ENCODE measurements at places on chromosomes 3 and 15. TPM values are rescaled to one million over a fixed set of nuclear protein-coding genes. Genes with fewer than 3 reads are reported as not detected.
A peak's percentile ranks its signal among the peaks of the same experiment; 100 is the strongest.

The VWA5B2 gene
- total RNA-seq, result not detected

- peak overlapping the region; percentile 99 for H3K27ac ChIP-seq
- no peaks in the 10 kb centered on the region for H3K36me3 ChIP-seq
- H3K27me3 ChIP-seq, result no peaks in the 10 kb centered on the region
- peak overlapping the region; percentile 90 for H3K4me3 ChIP-seq
- peak; percentile 70 for DNase-seq
Observed at GRCh38 chr3:159765030-159765859, 223.4 kb upstream of the IL12A start.

- peaks cover 49% of the 10 kb centered on the region for H3K4me1 ChIP-seq
- no peaks in the 10 kb centered on the region for H3K36me3 ChIP-seq
- H3K27me3 ChIP-seq, result no peaks in the 10 kb centered on the region
Observed at GRCh38 chr3:66039590-66039887, 821 bp upstream of the MAGI1 start.

The CYP1A2 gene
- not detected for total RNA-seq

- H3K27ac ChIP-seq, result no peak overlapping the region
- no peaks in the 10 kb centered on the region for H3K36me3 ChIP-seq
- H3K4me3 ChIP-seq, result no peak overlapping the region
- H3K27me3 ChIP-seq, result no peaks in the 10 kb centered on the region
- H3K4me1 ChIP-seq, result peaks cover 10% of the 10 kb centered on the region
- peak; percentile 36 for DNase-seq
Observed at GRCh38 chr15:31197497-31198414, 96.2 kb upstream of the TRPM1 start.

- H3K36me3 ChIP-seq, result no peaks in the 10 kb centered on the region
- no peaks in the 10 kb centered on the region for H3K27me3 ChIP-seq
- no peak overlapping the region for H3K4me3 ChIP-seq
- no peaks in the 10 kb centered on the region for H3K4me1 ChIP-seq
- no peak for DNase-seq
Observed at GRCh38 chr3:134872440-134873388, 77.7 kb downstream of the EPHB1 start.

The SCAMP5 gene
- 3.0 TPM for total RNA-seq

- H3K27ac ChIP-seq, result no peak overlapping the region
- no peak overlapping the region for H3K4me3 ChIP-seq
- no peaks in the 10 kb centered on the region for H3K36me3 ChIP-seq
- peaks cover 31% of the 10 kb centered on the region for H3K4me1 ChIP-seq
Observed at GRCh38 chr3:65915477-65915876, 123.2 kb downstream of the MAGI1 start.

- DNase-seq, result no peak
- H3K27ac ChIP-seq, result no peak overlapping the region
- H3K27me3 ChIP-seq, result no peaks in the 10 kb centered on the region
- no peak overlapping the region for H3K4me3 ChIP-seq
- H3K36me3 ChIP-seq, result no peaks in the 10 kb centered on the region
- no peaks in the 10 kb centered on the region for H3K4me1 ChIP-seq
Observed at GRCh38 chr3:161854232-161854771, 357.7 kb downstream of the OTOL1 start.

GRCh38 chr3:184919651-184920050 is 107.7 kb downstream of the VPS8 start:
- no peak overlapping the region for H3K4me3 ChIP-seq
- H3K36me3 ChIP-seq, result peaks cover 86% of the 10 kb centered on the region
- H3K27me3 ChIP-seq, result no peaks in the 10 kb centered on the region
- DNase-seq, result no peak

- H3K4me1 ChIP-seq, result peaks cover 45% of the 10 kb centered on the region
- H3K4me3 ChIP-seq, result no peak overlapping the region
- peak; percentile 61 for DNase-seq
- H3K27ac ChIP-seq, result peak overlapping the region; percentile 52
- H3K36me3 ChIP-seq, result no peaks in the 10 kb centered on the region
Observed at GRCh38 chr15:43911235-43911781, 84.5 kb downstream of the WDR76 start.

DNA sequence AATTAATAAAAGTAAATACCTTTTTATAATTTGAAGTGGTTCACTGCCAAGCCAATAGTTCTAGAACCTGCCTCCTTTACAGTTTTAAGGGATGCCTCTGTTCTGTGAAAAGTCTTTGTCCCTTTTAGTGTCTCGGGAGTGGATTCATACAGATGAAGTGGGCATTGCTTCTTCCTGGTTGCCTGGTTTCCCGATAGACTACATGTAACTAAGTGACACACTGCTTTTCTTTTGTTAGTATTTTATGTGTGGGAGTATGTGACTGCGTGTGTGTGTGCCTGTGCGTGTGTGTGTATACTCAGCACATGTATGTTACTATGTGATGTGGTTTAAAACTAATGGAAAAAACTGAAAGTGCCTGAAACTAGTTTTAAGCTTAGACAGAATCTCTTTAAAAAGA is 21.1 kb downstream of the PSMD6 start:
- no peaks in the 10 kb centered on the region for H3K27me3 ChIP-seq
- H3K4me3 ChIP-seq, result no peak overlapping the region
- DNase-seq, result no peak
- H3K36me3 ChIP-seq, result peaks cover 66% of the 10 kb centered on the region
- H3K27ac ChIP-seq, result no peak overlapping the region

DNA sequence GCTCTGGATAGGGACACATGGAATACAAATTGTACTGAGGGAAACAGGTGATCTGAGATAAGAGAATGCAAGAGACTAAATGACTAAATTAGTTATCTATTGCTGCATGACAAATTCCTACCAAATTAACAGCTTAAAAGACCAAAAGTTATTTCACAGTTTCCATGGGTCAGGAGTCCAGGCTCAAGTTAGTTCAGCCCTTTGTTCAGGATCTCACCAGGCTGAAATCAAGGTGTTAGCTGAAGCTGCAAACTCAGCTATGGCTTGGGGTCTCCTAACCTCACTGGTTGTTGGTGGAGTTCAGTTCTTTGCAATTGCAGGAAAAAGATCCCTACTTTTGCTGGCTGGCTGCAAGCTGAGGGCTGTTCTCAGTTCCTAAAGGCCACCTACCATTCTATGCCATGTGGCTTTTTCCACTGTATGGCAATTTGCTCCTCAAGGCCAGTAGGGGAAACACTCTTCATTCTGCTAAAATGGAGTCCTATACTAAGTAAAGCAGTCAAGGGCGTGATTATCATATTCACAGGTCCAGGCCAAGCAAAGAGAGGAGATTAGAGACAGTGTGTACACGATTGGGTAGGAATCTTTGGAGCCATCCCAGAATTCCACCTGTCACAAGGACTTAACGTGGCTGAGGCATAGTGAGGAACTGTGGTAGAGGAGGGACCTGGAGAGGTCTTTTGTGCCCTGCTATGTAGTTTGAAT is 53.7 kb downstream of the THRB start:
- no peaks in the 10 kb centered on the region for H3K27me3 ChIP-seq
- no peaks in the 10 kb centered on the region for H3K36me3 ChIP-seq
- no peak overlapping the region for H3K4me3 ChIP-seq
- peaks cover 32% of the 10 kb centered on the region for H3K4me1 ChIP-seq
- H3K27ac ChIP-seq, result no peak overlapping the region
- DNase-seq, result no peak

DNA sequence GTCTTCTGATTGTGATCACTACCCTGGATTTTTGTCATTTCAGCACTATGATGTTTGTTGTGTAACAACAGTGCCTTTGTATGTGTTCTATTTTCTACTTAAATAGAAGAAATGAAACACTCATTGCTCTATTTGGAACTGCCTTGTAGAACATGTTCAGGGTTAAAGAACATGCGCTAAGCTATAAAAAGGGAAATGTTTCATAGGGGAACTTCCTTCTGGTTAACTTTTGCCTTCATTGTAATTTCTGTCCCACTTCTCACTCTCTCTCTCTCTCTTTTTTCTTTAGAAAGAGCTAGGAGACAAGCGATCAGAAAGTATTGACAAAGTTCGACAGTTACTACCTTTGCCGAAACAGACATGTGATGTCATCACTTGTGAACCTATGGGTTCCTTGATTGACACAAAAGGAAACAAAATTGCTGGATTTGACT is at the start of gene P2RY12:
P2RY12 (minus strand) TSS at position 13 of the 434 bp plus-strand sequence. CDS start 45,908 bp downstream, outside the sequence.
- peak within 1 kb of the TSS; percentile 2 for H3K27ac ChIP-seq
- H3K4me3 ChIP-seq, result peak within 1 kb of the TSS; percentile 49
- H3K36me3 ChIP-seq, result no peaks in the 10 kb centered on the region
- no peaks in the 10 kb centered on the region for H3K27me3 ChIP-seq

The PRSS50 gene
- 0.22 TPM for total RNA-seq

DNA sequence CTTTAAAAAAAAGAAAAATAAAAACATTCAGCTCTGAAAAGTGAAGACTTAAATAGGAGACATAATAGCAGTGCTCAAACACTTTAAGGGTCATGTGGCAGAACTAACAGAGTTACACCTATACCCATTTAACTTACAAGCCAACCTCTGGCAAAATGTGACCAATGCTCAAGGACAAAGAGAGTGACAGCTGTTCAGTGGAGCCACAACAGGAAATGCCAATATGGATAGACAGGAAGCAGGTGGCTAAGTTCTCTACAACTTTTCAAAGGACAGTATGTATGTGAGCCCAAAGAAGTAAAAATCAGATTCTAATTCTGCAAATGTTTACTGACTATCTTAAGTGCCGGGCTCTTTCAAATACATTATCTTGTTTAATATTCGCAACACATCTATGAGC is 3.4 kb downstream of the TMCC1 start:
- H3K27me3 ChIP-seq, result no peaks in the 10 kb centered on the region
- no peak overlapping the region for H3K4me3 ChIP-seq
- H3K27ac ChIP-seq, result peak overlapping the region; percentile 42
- no peak for DNase-seq

GRCh38 chr3:7489417-7489816 is 628.5 kb downstream of the GRM7 start:
- no peaks in the 10 kb centered on the region for H3K4me1 ChIP-seq
- DNase-seq, result no peak
- H3K27ac ChIP-seq, result no peak overlapping the region
- H3K36me3 ChIP-seq, result no peaks in the 10 kb centered on the region
- H3K27me3 ChIP-seq, result no peaks in the 10 kb centered on the region

- no peaks in the 10 kb centered on the region for H3K4me1 ChIP-seq
- no peaks in the 10 kb centered on the region for H3K36me3 ChIP-seq
- no peak overlapping the region for H3K4me3 ChIP-seq
- no peak overlapping the region for H3K27ac ChIP-seq
Observed at GRCh38 chr3:175240921-175241320, 381.8 kb downstream of the NAALADL2 start.

- DNase-seq, result no peak
- no peaks in the 10 kb centered on the region for H3K4me1 ChIP-seq
- H3K4me3 ChIP-seq, result no peak overlapping the region
- no peak overlapping the region for H3K27ac ChIP-seq
- H3K27me3 ChIP-seq, result no peaks in the 10 kb centered on the region
- no peaks in the 10 kb centered on the region for H3K36me3 ChIP-seq
Observed at GRCh38 chr3:5458526-5458925, 271.0 kb downstream of the EDEM1 start.

DNA sequence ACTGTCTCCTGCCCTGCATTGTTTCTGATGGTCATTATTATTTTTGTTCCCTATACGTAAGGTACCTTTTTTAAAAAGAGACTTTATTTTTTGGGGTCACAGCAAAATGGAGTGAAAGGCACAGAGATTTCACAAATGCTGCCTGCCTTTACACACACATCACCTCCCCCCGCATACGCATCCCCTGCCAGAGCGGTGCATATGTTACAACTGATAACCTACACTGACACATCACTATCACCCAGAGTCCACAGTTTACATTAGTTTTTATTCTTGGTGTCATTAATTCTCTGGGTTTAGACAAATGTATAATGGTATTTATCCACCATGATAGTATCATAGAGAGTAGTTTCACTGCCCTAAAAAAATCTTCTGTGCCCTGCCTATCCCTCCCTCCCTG is 43.6 kb upstream of the KLF13 start:
- no peaks in the 10 kb centered on the region for H3K27me3 ChIP-seq
- peaks cover 11% of the 10 kb centered on the region for H3K4me1 ChIP-seq
- H3K4me3 ChIP-seq, result no peak overlapping the region
- no peaks in the 10 kb centered on the region for H3K36me3 ChIP-seq
- H3K27ac ChIP-seq, result no peak overlapping the region

GRCh38 chr3:140006331-140006730 is 71.3 kb downstream of the CLSTN2 start:
- no peak overlapping the region for H3K4me3 ChIP-seq
- DNase-seq, result no peak
- H3K27ac ChIP-seq, result no peak overlapping the region
- no peaks in the 10 kb centered on the region for H3K27me3 ChIP-seq

The CLDN11 gene
- total RNA-seq, result 4.3 TPM

DNA sequence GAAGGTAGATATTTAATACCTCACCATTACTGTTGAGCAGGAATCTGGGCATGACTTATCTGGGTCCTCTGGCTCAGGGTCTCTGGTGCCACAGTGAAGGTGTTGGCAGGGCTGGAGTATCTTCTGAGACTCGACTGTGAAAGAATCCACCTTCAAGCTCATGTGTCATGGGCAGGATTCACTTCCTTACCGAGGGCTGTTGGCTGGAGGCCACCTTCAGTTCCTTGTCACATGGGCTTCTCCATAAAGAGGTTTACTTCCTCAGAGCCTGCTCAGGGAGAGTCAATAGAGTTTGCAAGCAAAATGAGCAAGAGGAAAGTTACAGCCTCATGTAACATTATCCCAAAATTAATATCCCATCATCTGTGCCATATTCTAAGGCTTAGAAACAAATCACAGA is 459.5 kb downstream of the NR2F2 start:
- no peak for DNase-seq
- H3K36me3 ChIP-seq, result no peaks in the 10 kb centered on the region
- H3K27ac ChIP-seq, result no peak overlapping the region
- H3K4me3 ChIP-seq, result no peak overlapping the region

- H3K27me3 ChIP-seq, result no peaks in the 10 kb centered on the region
- H3K27ac ChIP-seq, result peak overlapping the region; percentile 95
- peak overlapping the region; percentile 92 for H3K4me3 ChIP-seq
- H3K36me3 ChIP-seq, result no peaks in the 10 kb centered on the region
- H3K4me1 ChIP-seq, result peaks cover 63% of the 10 kb centered on the region
- DNase-seq, result peak; percentile 90
Observed at GRCh38 chr3:12994607-12995388, 78.4 kb downstream of the IQSEC1 start.

The ACKR2 gene
- 0.44 TPM for total RNA-seq

The PRICKLE2 gene
- total RNA-seq, result 8.7 TPM

The SIDT1 gene
- total RNA-seq, result 0.69 TPM

DNA sequence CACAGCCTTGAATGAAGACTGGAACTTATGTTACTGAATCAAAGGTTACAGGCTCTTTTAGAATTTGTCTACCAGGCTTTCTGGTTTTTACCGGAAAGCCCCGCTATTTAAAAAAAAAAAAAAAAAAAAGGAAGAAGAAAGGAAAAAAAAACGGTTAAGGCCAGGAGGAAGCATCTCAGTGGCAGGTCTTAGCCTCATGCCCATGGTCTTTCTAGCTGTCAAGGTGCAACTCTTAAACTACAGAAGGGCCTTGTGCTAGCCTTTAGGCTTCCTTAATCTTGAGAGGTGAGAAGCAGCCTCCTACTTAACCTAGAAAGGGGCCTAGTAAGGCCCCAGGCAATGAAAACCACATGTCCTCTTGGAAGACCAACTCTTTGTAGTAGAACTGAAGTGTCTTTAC is 77.5 kb downstream of the TBC1D5 start:
- no peaks in the 10 kb centered on the region for H3K27me3 ChIP-seq
- H3K4me3 ChIP-seq, result no peak overlapping the region
- DNase-seq, result no peak

- no peak for DNase-seq
- H3K27ac ChIP-seq, result no peak overlapping the region
- H3K4me1 ChIP-seq, result peaks cover 41% of the 10 kb centered on the region
- H3K27me3 ChIP-seq, result no peaks in the 10 kb centered on the region
- no peak overlapping the region for H3K4me3 ChIP-seq
Observed at GRCh38 chr15:57079446-57079845, 161.0 kb downstream of the TCF12 start.

GRCh38 chr15:85691350-85692240 is 103.1 kb downstream of the KLHL25 start:
- no peak overlapping the region for H3K4me3 ChIP-seq
- H3K27ac ChIP-seq, result peak overlapping the region; percentile 77
- peaks cover 83% of the 10 kb centered on the region for H3K4me1 ChIP-seq
